ENCODE measurements at places on chromosomes 5 and 9. TPM values are rescaled to one million over a fixed set of nuclear protein-coding genes. Genes with fewer than 3 reads are reported as not detected.
A peak's percentile ranks its signal among the peaks of the same experiment; 100 is the strongest.

NOXA1 gene
- 2.7 TPM for total RNA-seq

C9orf153 gene
- 0.28 TPM for total RNA-seq

NEURL1B gene
- 38.6 TPM for total RNA-seq

CCDC183 gene
- 0.29 TPM for total RNA-seq

PCDHA1 gene
- not detected for total RNA-seq

TMEM232 gene
- total RNA-seq, result 2.5 TPM

PTGR1 gene
- 30.9 TPM for total RNA-seq

F2RL2 gene
- 0.28 TPM for total RNA-seq

GRCh38 chr5:96509721-96510350 is 76.8 kb upstream of the PCSK1 start:
- DNase-seq, result no peak

DNA sequence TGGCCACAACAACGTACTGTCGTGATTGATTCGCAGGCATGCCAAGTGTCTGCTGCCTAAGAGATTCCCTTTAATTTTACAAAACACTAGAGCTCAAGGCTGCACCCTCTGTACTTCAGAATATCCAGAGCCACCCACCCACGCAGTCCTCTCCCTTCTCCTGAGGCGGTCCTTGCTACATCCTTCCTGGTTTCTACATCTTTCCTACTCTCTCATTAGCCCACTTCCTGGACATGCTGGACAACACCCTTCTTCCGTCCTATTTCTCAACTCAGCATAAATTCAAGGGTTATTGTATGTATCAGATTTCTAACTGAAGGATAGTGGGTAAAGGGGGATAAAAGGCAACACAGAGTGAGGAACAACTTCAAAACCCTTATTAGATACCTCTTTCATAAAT is 148.4 kb upstream of the MAP3K1 start:
- no peak for DNase-seq

DNA sequence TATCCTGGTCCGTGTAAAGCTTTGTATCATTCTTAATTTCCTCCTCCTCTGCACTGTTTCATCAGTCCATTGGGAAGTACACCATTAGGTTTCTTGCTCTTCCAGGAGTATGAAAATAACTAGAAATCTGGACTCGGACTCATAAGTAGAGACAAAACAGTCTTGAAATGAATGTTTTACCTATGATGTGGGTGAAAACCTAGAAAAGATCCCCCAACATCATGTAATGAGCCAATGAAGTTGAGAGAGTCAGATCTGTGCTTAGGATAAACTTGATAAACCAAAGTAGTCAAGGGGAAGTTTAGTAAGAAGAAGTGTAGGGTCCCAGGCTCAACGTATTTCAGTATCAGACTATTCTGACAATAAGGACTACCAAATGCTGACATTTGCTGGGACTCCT is 25.2 kb downstream of the ZNF366 start:
- no peak for DNase-seq

DNA sequence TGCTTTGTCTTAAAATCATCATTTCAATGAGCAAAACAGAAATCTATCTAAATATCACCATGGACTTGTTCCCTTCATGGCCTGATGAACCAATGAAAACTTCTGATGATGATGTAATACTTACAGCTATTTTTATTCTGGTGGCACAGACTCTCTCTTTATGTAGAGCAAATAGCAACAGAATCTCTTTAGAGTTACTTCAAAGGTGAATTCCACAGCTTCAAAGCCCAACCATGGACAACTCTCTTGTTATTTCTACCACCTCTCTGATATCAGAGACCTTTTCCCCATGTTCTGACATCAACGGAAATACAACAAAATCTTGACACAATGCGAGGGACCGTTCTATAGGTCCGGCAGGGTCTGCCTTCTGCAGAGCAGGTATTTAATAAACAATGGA is 70.1 kb downstream of the RETREG1 start:
- DNase-seq, result no peak

- DNase-seq, result no peak
These were observed 2.4 kb downstream of the TICAM2 start for GRCh38 chr5:115599924-115600323.

GRCh38 chr5:38447786-38448185 is 108.7 kb downstream of the LIFR start:
- no peak for DNase-seq

GRCh38 chr5:151522226-151522625 is 68.9 kb downstream of the FAT2 start:
- DNase-seq, result no peak

DNA sequence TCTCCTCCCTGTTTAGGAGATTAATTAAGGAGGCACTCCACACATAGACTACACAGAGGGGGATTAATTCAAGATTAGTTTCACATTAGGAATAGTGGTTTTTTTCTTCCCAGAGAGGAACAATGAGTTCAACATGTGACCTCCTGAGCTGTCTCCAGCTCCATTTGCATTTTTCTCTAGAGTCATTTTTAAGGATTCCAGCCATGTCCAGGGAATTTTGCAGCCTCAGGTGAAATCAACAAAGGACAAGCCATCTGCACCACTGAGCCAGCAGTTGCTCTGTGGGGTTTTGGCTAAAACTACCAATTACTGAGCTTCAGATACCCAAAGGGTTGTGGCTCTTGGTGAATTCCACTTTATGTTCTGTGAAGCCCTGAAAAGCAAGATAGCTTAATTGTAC is 258.5 kb upstream of the PPP1R2B start:
- no peak for DNase-seq

DNA sequence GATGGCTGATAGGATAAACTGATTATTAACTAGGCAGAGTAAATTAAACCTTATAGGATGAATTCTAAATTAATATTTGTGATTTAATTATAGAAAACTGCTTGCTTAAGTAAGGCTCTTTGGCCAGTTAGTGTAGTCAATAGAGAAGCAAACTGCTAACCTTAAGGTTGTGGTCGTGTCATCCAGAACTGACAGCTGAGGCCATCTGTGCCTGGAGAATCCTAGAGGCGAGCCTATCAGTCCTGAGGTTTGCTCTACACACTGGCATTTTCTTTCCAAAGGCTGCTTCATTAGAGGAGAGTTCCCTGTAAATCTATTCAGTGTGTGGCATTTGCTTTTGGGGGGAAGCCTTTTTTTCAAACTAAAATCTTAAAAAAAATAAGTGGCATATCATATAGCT is 169.2 kb downstream of the MEF2C start:
- DNase-seq, result no peak

GRCh38 chr9:4689021-4689420 is 9.7 kb downstream of the CDC37L1 start:
- no peak for DNase-seq

DNA sequence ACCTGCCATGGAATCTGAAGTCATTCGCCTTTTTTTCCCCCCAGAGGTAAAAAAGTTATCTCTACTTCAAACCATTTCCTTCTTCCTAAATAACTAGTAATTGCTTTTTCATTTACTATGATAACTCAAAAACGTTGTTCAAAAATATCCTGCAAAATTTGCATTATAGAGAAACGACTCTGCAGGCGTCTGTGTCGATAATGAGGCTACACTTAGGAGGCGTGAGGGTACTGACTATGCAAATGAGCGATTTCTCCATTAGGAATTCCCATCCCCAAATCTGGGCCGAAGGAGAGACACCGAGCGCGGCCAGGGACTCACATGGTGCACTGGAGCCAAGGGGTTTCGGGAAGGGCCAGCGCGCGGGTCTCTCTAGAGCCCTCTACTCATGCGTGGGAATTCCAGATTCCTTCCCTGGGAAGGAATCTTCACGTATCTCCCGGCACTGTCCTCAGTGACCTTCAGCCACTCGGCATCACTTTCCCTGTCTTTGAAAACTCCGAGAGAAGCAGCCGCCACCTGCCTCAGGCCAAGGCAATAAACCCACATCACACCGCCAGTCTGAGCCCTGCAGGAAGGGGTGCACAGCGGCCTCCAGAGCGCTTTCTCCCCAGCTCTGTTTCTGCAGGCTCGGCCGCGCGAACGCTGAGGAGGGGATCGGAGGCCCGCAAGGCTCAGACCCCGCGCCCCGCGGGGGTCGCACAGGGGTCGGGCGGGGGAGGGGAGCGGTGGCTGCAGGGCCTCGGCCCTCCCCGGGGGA is 718 bp upstream of the DENND4C start:
- peak; percentile 86 for DNase-seq

DNA sequence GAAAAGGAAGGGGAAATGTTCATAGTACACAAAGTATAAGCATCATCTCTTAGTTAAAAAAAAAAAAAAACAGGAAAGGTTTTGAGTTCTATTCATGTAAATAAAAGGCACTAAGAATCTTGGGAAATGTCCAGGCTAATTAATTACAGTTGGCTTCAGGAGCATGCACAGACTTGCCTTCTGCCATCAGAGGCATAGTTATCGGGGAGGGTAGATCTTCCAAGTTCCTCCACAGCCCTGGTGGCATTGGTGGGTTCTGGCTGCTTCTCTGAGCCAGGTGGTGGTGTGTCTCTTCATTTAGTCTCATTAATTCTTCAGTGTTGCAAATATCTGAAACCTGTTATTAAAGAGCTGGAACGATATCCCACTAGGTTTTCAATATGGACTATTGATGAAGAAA is 85.2 kb downstream of the TMEM252 start:
- no peak for DNase-seq

GRCh38 chr9:134585021-134585561 is 56.5 kb upstream of the COL5A1 start:
- DNase-seq, result no peak

- DNase-seq, result peak; percentile 93
These were observed 21.5 kb downstream of the TPPP start for GRCh38 chr5:671459-672328.

- no peak for DNase-seq
These were observed 120.2 kb downstream of the ICE1 start for GRCh38 chr5:5542654-5543053.

GRCh38 chr9:124010665-124011321 is 775 bp upstream of the LHX2 start:
- peak; percentile 54 for DNase-seq

DNA sequence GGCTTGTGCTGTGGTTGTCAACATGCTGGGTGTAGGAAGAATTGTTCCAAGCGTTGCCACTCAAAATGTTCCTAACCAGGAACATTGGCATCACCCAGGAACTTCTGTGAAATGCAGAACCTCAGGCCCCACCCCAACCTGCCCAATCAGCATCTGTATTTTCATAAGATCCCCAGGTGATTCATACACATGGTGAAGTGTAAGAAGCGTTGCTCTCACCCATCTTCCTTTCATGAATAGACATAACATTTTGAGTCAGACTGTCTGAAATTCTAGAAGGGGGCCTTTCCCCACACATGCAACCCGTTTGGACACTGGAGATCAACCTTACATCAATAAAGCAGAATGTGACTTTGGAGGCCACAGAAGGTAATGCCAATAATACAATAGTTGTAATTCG is 9.3 kb upstream of the AFAP1L1 start:
- no peak for DNase-seq

- DNase-seq, result no peak
These were observed 186.7 kb upstream of the TBC1D2 start for GRCh38 chr9:98442114-98442513.

DNA sequence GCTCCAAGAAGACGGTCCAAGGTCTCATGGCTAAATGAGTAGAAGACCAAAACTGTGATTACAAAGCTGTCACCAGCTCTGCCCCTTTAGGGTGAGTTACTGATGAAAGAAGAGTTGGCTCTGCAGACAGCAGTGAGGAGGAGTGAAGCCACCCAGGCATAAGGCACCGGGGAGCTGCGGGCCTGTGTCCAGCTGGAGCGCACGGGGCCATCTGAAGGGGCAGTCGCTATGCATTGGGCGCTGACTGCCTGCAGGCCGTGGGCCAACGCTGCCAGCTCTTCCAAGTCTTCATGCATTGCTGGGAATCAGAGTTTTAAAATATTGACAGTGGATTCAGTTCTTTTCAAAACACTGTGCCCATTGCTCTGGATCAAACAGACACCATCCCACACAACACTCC is 70.3 kb downstream of the DAPK1 start:
- no peak for DNase-seq

GRCh38 chr5:80705216-80705769 is 50.5 kb upstream of the DHFR start:
- no peak for DNase-seq

DNA sequence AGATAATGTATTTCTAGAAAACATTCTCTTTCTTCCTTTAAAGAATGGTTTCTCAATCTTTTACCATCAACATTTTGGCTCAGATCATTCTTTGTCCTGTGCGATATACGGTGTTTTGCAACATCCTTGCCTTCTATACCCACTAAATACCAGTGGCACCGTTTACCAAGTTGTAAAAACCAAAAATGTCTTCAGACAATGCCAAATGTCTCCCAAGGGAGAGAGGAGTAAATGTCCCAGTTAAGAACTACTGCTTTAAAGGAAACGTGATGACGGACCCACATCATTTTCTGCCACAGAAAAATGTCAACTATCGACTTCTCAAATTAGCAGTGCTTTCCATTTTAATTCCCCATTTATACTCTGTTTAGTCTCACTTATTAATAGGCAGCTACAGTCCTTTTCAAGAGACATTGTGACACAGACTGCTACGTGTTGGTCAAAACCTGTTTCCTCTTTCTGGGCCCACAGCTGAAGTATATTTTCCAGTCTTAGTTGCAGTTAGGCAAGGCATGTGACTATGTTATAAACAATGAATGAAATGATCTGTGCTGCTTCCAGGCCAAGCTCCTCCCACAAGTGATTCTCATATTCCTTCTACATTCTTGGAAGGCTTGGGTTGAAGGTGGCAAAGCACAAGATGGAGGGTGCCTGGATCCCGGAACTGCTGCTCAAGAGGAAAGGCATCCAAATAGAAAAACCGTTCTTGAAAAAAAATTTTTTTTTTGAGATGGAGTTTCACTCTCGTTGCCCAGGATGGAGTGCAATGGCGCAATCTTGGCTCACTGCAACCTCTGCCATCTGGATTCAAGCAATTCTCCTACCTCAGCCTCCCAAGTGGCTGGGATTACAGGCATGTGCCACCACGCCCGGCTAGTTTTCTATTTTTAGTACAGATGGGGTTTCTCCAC is 8.8 kb downstream of the PRXL2C start:
- no peak for DNase-seq

DNA sequence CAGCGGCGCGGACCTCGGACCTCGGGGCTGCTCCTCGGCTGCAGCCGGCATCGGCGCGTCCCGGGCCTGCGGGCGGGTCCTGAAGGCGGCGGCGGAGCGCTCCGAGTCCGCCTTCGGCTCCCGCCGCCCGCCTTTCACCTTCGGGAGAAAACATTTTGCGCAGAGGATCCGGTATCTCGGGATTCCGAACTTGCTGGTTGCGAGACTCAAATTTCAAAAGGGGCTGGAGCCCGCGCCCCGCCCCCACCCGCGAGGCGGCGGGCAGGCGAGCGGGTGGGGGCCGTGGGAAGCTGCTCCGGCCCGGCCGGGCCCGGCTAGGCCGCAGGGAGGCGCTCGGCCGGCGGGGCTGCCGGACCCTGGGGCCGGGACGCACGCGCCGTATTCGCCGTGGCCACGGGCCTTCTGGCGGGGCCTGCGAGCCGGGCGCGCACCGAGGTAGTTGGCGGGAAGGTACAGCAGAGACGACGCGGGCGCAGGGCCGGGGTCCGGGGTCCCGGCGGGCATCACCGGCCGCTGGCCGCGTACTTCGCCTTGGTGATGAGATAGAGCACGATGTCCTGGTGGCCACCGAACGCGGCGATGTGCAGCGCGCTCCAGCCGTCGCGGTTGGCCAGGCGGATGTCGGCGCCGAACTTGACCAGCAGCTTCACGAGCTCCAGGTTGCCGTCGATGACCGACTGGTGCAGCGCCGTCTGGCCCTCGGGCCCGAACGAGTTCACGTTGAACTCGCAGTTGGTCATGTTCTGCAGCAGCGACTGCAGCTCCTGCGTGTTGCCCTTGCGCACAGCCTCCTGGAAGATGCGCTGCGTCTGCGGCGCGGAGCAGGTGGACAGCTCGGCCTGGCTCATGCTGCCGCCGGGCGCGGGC is 757 bp downstream of the NRARP start:
- DNase-seq, result no peak
